ENCODE measurements at places on chromosomes 16 and 17.

- peak; percentile 92 for DNase-seq
These were observed at the start of gene COX10 for GRCh38 chr17:14069251-14070021. Gene COX10 (plus strand): TSS chr17:14069504. CDS start chr17:14069606, 102 bp downstream.

DNA sequence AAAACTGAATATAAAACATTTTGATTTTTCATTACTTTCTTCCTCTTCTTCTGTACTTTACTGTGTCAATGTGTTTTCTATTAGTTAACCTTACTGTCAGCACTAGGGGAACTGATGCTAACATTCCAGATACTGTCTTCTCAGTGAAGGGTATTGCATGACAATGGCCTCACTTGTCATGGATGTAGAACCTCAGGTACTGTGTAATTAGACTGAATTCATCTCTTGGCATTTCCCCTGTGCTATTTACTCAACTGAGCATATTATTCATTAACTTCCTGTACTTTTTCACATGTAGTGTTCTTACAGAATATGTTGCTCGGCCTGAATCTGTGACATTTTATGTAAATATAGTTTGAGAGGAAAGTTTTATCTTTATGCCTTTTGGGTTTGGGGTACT is 237.0 kb downstream of the CA10 start:
- no peak for DNase-seq

- peak; percentile 44 for DNase-seq
These were observed 12.9 kb upstream of the ODF4 start for GRCh38 chr17:8326511-8327302.

DNA sequence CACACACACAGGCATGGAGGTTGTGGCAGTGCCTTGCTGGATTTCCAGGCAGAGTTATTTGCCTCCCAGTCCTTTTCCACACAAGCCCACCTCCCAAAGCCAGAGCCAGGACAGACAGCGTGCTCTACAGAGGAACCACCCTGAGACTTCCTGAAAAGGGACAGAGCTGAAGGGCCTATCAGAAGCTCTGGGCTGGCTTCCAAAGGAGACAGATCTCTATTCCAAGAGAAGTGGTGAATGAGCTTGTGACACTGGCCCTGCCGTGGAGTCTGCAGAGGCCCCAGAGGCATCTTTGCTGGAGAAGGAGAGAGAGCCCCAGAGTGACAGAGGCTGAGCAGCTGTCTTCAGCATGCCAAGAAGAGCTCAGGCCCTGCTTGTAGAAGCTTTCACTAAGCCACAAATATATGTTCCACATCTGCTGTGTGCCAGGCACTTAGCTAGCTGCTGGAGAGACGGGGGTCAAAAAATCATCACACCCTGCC is 8.3 kb upstream of the LPCAT2 start:
- DNase-seq: no peak

DNA sequence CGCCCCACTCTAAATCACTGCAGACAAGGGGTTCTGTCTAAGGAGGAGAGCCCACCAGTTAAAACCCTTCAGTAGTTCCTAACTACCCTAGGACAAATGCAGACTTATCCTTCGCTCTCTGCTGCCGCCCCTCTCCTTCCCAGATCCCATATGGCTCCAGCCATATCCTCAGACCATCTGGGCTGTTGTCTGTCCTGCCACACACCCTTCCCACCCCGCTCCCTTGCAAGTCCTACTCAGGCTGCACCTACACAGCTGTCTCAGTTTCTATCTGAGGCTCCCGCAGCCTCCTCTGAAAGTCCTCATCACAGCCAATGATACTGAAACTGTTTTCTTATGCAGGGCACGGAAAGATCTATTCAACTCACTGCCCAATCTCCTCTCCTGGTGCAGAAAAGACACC is 720 bp upstream of the BCKDK start:
- DNase-seq: peak; percentile 65

DNA sequence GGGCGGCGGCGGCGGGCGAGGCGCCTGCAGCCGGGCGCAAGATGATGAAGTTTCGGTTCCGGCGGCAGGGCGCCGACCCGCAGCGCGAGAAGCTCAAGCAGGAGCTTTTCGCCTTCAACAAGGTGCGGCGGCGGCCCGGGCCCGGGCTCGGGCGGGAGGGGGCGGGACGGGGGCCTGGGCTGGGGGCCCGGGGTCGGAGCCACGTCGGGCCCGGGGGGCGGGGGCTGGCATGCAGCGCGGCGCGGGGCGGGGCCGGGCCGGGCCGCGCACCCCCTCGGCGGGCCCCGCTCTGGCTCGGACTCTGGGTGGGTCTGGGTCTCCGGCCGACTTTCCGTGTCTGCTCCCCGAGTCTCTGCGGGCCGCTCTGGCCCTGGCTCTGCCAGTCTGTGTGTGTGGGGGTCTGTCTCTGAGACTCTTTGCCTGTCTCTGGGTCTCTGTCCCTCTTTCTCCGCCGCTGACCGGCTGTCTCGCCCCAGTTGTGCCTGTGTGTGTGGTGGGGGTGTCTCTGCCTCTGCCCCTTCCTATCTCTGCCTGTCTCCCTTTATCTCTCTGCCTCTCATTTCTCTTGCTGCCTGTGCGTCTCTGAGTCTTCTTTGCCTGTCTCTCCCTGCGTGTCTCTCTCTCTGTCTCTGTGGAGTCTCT is 328 bp downstream of the LLGL1 start:
- DNase-seq: peak; percentile 46

- peak; percentile 64 for DNase-seq
These were observed 577 bp upstream of the HS3ST2 start for GRCh38 chr16:22813223-22813947.

GRCh38 chr17:73430848-73431247 is 119.0 kb upstream of the CDC42EP4 start:
- peak; percentile 25 for DNase-seq

DNA sequence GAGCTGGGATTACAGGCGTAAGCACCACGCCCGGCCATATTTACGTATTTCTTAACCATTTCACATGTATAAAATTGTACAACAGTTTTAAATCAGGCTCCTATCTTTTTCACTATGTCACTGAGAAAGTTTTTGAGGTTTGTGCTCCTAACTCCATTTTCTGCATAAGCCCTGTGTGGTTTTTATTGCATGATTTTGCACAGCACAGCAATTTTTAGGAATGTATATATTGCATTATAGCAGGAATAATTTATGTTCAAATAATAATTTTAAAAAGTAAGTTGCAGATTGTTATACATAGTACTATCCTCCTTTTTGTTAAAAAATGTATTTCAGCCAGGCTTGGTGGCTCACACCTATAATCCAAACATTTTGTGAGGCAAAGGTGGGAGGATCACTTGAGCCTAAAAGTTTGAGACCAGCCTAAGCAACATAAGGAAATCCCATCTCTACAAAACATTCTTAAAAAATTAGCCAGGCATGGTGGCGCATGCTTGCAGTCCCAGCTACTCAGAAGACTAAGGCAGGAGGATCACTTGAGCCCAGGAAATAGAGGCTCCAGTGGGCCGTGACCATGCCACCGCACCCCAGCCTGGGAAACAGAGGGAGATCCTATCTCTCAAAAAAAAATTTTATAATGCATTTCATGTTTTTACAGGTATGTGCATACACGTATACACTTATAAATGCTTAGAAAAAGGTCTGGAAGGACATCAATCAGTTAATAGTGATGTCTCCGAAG is 26.0 kb downstream of the SMG6 start:
- DNase-seq: no peak

GRCh38 chr17:28346199-28346580 is 10.6 kb downstream of the TNFAIP1 start:
- no peak for DNase-seq

GRCh38 chr17:71200597-71200996 is 920.2 kb upstream of the SOX9 start:
- no peak for DNase-seq

GRCh38 chr17:81207610-81208581 is 14.9 kb downstream of the CEP131 start:
- DNase-seq: no peak

- no peak for DNase-seq
These were observed 5.1 kb downstream of the PRSS21 start for GRCh38 chr16:2822158-2822495.

- DNase-seq: no peak
These were observed 2.1 kb upstream of the USP32 start for GRCh38 chr17:60393840-60394723.

- no peak for DNase-seq
These were observed 1.7 kb downstream of the CCDC154 start for GRCh38 chr16:1442697-1443096.

- DNase-seq: no peak
These were observed 291.1 kb downstream of the FOXL1 start for GRCh38 chr16:86869288-86870022.

DNA sequence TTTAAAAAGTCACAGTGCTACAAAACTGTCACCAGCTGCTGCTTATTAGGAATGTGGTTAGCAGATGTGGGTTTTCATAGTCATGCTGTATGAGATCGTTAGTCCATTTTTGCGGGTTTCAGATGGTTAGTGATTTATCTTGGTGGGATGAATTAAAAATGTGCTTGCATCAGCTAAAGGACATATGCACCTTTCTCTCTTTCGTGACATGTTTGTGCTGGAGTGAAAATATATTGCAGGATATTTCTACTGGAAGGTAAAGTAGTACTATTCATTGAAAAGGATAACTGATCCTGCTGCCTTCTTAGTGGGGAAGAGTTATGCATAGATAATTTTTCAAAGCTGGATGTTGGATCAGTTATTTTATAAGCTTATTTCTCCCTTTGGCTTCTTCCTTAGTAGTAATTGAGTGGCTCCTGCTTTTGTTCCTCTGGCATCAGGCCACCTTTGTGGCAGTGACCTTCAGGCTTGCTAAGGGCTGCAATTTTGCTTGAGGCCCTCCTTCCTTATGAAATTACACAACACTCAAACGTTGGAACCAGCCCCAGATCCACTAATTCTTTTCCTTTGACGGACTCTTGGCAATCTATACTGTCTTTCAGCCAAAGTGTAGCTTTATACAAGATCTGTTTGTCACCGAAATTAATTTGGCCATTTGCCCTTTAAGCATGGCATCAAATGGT is 7.5 kb upstream of the SNTB2 start:
- no peak for DNase-seq

DNA sequence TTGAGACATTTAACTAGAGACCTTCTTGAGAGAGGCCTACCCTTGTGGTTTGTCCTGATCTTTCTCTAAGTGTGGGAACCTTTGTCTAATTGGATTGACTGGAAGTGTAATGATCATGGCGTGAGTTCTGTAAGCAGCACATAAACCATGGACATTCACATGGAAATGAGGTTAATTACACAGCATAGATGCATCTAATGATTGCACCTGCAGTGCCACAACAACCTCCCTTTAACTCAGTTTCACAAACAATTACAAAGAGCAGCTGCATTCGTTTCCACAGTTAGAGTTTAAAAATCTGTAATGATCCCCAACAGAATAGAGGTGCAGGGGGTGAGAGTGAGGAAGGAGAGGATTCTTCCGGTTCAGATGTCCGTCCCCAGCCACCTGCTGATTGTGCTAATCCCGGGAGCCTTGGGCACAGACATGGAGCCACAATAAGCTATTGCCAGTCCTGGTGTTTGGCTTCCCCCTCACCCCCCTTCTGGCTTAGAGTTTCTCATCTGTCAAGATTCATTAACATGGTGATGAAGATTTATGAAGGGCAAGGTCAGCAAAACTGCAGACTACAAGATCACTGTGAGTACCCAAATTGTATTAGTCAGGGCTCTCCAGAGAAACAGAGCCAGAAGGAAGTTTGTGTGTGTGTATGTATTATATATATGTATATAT is 659.2 kb upstream of the SOX9 start:
- DNase-seq: no peak

- no peak for DNase-seq
These were observed 205.1 kb downstream of the KATNIP start for GRCh38 chr16:27754788-27755690.

DNA sequence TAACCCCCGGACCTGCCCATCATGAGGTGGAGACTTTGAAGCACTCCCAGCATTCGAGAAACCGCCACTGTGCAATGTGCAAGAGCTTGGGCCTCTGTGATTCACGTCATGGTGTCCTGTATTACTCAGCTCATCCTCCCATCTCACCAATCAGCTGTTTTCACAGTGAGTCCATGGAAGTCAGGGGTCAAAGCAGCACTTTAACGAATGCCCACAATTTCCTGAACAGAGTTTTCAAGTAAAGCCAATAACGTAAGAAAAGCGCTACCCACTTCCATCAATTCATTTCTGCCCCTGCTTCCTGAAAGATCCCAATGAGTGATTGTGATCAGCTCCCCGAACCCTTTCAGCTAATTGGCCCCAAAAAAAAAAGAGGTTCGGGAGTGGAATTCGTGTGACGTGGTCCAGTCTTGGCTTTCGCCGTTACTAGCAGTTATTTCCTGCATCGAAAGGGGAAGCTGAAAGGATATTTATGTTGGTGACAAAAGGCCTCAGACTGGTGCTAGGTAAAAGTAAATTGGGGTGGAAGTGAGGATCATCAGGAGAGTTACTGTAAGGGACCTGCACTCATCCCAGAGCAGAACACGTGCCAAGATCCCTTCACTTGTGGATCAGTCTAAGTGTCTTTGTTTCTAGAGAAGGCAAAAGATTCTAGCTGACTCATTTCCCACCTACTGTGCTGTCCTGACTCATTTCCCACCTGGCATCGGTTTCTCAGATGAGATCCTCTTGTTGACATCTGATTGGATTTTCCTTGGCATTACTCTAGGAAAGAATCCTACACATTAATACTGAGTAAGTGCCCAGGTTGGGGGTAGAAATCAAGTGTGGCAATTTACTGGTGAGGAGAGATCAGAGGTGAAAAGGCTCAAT is 136.7 kb upstream of the NUDT7 start:
- no peak for DNase-seq

GRCh38 chr17:37729905-37730304 is 15.0 kb downstream of the HNF1B start:
- DNase-seq: no peak

DNA sequence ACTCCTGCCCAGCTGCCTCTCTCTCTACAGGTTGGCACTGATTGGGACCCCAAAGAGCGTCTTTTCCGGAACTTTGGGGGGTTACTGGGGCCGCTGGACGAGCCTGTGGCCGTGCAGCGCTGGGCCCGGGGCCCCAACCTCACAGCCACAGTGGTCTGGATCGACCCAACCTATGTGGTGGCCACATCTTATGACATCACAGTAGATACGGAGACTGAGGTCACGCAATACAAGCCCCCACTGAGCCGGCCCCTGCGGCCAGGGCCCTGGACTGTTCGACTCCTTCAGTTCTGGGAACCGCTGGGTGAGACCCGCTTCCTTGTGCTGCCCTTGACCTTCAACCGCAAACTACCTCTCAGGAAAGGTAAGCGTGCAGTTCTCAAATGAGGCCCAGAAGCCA is 12.3 kb downstream of the XYLT2 start:
- DNase-seq: no peak

DNA sequence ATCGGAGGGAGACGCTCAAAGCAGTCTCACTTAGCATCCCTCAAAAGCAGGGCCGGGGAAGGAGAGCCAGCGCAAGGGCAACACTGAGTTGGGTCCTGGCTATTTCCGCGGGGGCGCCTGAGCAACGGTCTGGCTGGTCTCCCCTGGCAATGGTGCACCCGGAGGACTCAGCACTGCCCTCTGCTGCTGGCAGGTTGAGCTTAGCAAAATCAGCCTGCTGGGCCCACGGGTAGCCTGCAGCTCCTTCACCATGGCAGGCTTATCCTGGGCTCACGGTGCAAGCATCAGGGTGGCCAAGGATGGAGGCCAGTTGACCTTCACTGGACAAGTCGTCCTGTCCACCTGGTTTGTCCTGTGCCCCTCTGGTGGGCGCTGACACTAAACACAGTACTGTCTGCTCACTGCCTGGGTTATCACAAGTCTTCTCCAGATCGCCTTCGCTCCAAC is 14.4 kb upstream of the ALDH3A1 start:
- peak; percentile 80 for DNase-seq
